H4 (cell line): ENCODE measurements at places on chromosomes 4 and X. TPM values are rescaled to one million over a fixed set of nuclear protein-coding genes. Genes with fewer than 3 reads are reported as not detected.
A peak's percentile ranks its signal among the peaks of the same experiment; 100 is the strongest.

Gene MAGEA1
- 153 and 209 TPM in 2 replicates for total RNA-seq

Gene TEX13B
- not detected in 2 replicates for total RNA-seq

Gene GAGE13
- not detected in 2 replicates for total RNA-seq

Gene ZCCHC12
- total RNA-seq, result not detected in 2 replicates

Gene ZAR1
- not detected in 2 replicates for total RNA-seq

Gene HSPA4L
- 7.0 and 7.2 TPM in 2 replicates for total RNA-seq

Gene SCLT1
- 20.1 and 20.8 TPM in 2 replicates for total RNA-seq

DNA sequence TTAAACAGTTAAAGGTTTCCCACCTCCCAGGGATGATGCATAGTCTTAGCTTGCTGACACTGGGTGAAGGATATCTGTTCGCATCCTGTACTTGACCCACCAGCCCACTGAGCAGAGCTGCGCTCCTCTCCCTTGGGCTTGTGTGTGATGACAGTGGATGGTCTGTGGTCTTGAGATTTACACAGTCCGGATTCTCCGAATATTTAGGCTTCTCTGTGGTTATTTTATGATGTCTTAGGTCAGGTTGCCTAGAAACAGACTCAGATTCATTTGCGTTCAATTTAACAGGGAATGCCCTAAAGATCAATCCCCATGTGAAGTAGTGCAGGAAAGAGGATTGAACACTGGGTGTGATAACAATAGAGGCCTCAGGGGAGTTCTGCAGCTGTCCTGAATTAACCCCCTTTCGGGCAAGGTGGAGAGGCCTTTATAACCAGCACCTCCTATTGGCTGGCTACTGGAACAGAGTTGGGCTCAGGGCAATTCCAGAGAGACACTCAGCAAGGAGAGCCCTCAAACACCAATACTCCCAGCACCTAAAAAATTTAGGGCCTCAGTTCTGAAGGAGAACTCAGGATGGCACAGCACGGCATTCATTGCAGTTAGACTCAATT, 653.2 kb upstream of the GALNT7 start:
- DNase-seq, result peak; percentile 51

DNA sequence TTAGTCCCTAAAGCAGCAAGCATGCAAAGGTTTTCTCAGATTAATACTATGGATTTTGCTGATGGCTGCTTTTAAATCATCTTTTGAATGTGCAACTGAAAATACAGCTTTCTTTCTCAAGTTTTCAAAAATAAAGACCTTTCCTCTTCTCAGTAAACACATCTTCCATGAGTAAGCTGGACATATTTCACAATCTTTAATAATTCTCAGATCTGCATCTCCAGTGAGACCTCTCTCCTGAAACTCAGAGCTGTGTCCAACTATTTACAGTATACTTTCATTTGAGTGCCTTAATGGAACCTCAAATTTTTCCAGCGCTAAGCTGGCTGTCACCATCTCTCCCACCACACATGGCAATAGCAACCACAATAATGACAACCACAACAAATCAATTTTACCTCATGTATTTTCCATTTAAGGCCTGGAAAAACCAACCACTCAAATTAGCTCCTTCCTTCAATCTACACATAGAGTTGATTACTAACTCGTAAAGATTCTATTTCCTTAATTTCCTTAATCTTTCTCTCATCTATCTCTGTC, 192.4 kb upstream of the RPL34 start:
- no peak for DNase-seq

GRCh38 chr4:79514621-79515329, 106.7 kb upstream of the GK2 start:
- no peak for DNase-seq

GRCh38 chrX:141405853-141406492, 163.7 kb upstream of the SPANXC start:
- DNase-seq, result peak; percentile 58

GRCh38 chrX:24175276-24175675, 25.7 kb downstream of the ZFX start:
- no peak for DNase-seq

- no peak for DNase-seq
Measured at GRCh38 chrX:136255541-136255940, 4.3 kb upstream of the MAP7D3 start.

GRCh38 chr4:69811166-69811565, 48.8 kb downstream of the SULT1E1 start:
- no peak for DNase-seq

DNA sequence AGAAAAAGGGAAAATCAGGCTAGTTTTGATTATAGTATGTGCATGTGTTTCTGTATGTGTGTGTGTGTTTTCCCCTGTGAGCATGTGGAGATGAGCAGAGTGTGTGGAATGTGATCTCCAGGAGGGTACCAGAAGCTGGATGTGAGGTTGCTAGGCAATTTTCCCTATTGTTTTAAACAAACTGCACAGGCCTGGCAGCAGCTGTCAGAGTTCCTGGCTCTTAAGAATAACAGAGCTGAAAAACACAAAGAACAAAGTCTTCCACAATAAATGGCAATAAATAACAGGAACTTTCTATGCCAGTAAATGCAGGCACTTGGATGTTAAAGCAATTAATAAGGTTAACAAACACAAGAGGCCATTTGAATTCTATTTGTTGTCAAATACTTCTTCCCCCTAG, 344.6 kb upstream of the CTSO start:
- DNase-seq, result no peak

- no peak for DNase-seq
Measured at GRCh38 chr4:164771088-164771487, 17.2 kb downstream of the SMIM31 start.

GRCh38 chr4:178205826-178206225, 763.6 kb upstream of the AGA start:
- no peak for DNase-seq

DNA sequence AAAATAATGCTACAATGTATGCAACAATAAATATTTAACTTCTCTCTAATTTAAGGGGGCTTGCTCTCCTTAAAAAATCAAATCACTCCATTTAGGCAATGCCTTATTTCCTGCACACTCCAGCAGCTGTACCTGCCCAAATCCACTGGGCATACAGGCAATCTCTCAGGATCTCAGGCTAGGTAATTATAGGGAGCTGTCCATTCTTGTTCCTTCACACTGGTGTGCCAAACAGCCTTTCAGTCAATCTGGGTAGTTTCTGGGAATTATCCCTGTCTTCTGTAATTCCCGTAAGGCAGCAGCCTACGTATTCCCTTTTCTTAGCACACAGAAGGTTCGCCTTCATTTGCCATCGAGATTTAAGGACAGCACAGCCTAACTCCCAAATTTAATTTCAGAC, 922.6 kb upstream of the SLIT2 start:
- DNase-seq, result no peak

DNA sequence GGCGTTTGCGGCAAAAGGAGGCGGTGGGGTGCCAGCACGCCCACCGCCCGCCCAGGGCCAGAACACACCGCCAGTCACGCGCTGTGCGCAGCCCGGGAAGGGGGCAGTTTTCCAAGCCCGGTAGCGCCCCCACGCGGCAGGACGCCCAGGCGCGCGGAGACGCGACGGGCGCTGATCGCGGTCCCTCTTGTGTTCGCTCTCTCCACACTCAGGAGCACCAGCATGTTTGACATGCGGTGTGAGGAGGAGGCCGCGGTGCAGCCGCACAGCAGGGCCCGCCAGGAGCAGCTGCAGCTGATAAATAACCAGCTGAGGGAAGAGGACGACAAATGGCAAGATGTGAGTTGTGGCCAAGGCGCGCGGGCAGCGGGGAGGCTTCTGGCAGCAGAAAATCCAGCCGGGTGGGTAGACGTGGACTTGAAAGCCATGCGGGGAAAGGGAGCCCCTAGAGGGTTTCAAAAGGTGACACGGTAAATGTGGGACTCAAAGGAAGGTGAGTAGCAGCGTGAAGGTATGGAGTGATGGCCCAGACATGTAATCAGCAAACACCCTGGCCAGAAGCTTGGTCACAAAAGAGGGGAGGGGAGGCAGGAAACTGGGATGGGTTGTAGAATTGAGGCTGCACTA, 104.1 kb downstream of the PHOX2B start:
- no peak for DNase-seq

- DNase-seq, result no peak
Measured at GRCh38 chrX:100911731-100912130, 17.0 kb downstream of the XKRX start.

DNA sequence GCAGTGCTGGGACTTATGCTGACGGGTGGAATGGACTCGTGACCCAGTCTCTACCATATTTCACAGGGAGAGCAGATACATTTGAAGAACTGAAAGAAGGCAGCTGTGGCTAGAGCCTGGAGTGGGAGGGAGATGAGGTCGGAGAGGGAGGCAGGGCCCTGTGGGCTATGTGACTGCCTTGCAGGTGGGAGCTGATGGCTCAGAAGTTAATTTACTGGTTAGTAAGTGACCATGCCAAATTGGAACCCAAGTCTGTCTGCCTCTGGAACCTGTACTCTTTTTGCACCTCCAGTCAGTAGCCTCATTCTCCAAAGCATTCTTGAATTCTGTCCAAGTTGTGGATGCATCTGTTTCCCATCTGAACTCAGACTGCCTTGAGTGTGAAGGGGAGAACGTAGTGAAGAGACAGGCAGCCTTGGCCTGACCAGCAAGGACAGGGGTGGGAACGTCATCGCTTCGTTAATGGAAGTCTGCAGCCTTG, 92.3 kb downstream of the REPS2 start:
- DNase-seq, result peak; percentile 16

- no peak for DNase-seq
Measured at GRCh38 chrX:105477351-105477750, 256.9 kb upstream of the TEX13A start.

GRCh38 chrX:17298564-17298963, 76.4 kb upstream of the NHS start:
- no peak for DNase-seq

- no peak for DNase-seq
Measured at GRCh38 chr4:6497796-6498195, 25.4 kb upstream of the PPP2R2C start.

GRCh38 chrX:133674726-133675470, 259.6 kb upstream of the GPC4 start:
- DNase-seq, result no peak

- DNase-seq, result no peak
Measured at GRCh38 chr4:4981427-4981826, 37.8 kb downstream of the CYTL1 start.

GRCh38 chrX:97211070-97211469, 327.4 kb downstream of the RPA4 start:
- DNase-seq, result no peak

DNA sequence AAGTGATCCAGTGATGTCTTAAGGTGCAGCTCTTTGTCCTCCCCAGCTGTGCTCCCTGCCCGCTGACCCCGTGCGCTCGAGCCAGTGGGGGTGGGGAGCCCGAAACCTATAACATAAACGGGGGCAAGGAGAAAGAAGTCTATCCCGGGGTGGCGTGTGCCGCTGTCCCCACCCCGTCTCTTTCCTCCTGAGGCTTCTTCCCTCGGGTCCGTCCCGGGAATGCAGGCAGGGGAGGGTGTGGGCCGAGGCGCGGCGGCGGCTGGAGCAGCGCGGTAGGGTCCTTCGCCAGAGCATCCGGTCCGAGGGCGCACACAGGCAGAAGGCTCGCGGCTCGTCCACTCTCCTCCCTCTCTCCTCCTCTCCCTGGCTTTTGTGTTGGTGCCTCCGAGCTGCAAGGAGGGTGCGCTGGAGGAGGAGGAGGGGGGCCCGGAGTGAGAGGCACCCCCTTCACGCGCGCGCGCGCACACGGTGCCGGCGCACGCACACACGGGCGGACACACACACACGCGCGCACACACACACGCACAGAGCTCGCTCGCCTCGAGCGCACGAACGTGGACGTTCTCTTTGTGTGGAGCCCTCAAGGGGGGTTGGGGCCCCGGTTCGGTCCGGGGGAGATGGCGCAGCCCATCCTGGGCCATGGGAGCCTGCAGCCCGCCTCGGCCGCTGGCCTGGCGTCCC, at the start of gene RAB33A:
RAB33A (plus strand) TSS at position 517 of the 681 bp plus-strand sequence; CDS start at position 618, 101 bp downstream.
- DNase-seq, result no peak

DNA sequence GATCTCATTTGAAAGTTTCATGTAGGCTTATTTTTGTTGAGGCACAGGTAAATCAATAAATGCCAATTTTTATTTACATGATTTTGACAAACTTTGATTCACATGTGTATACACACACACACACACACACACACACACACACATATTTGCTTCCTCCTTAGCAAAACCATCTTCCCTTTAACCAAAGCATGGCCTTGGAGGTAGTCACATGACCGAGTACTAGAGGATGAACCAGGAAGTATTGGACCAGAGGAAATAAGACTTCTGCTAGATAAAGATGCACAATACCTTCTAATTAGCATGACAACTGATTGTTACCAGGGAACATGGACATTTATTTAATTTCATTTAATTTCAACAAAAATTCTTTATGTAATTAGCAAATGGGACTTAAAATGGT, 23.4 kb upstream of the CFAP299 start:
- no peak for DNase-seq

DNA sequence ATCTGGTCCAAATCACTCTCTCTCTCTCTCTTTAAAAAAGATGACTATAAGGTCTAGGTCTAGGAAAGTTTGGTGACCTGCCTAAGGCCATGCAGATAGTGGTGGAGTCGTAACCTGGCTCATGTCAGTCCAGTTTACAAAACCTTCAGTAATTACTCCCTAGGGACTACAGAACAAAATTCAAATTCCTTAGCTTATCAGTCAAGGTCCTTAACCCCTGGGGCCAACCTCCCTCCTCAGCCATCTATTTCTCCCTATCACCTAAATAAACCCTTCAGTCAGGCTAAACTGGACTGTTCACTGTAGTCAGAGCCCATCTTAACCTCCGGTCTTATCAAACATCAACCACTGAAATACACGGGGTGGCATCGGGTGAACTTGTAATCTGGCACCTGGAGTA, 68.9 kb downstream of the MAP3K15 start:
- no peak for DNase-seq

- no peak for DNase-seq
Measured at GRCh38 chr4:110492522-110492921, 16.6 kb downstream of the ENPEP start.

DNA sequence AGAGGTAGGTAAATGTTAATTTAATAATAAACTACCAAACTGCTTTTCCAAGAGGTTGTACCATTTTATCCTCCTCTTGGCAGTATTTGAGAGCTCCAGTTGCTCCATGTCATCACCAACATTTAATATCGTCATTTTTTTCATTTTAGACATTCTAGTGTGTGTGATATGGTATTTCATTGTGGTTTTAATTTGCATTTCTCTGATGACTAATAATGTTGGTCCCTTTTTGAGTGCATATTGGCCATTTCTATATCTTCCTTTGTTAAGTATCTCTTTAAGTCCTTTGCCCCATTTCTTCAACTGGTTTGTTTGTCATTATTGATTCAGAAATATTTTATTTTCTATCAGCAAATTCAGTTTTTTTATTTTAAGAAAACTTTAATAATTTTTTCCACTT, 88.8 kb downstream of the MAPK10 start:
- DNase-seq, result no peak

DNA sequence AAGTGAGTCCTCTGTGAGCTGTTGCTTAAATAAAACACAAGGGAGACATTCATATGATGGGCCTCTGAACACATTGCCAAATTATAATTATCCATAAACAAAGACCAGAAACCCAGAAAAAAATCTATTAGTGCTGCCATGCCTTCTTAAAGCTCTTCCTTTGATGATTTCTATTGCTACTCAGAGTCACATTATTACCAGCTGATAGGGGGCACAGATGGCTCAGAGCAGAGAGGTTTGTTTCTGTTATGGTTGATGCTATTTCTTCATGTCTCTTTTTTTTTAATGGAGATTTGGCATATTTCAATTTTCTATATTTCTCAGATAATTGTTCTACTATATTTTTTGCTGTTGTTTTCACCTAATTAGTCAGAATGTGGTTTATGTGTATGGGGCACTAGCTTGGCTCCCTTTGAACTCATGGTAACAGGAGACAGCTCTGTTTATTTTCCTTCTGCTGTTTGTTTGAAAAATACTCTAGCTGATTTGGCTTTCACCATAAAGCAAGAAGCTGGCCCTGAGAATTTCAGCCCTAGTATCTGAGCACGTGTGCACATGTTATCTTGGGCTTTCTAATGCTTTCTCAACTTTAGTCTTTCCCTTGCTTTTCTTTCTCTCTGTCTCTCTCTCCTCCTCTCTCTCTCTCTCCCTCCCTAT, 568.8 kb downstream of the PPARGC1A start:
- peak; percentile 69 for DNase-seq
